ENCODE measurements at places on chromosomes 1 and 21.

DNA sequence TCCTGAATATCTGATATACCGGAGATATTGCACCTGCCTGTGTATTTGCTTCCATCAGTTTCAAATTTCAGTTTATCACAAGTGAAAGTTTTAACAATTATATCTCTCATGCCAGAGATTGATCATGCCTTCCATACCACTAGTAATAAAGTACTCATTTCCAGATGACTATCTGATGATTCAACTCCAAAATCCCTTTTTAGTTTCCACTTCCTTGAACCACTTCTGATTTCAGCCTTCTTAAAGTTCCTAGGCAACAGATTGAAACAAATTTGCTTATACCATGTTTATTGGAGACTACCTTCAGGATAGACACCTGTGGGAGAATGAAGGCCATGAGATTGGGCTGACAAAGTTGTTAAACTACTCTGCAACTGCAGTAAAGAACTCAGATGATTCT lies 21.5 kb upstream of the COL11A1 start:
- peak; percentile 41 for DNase-seq

DNA sequence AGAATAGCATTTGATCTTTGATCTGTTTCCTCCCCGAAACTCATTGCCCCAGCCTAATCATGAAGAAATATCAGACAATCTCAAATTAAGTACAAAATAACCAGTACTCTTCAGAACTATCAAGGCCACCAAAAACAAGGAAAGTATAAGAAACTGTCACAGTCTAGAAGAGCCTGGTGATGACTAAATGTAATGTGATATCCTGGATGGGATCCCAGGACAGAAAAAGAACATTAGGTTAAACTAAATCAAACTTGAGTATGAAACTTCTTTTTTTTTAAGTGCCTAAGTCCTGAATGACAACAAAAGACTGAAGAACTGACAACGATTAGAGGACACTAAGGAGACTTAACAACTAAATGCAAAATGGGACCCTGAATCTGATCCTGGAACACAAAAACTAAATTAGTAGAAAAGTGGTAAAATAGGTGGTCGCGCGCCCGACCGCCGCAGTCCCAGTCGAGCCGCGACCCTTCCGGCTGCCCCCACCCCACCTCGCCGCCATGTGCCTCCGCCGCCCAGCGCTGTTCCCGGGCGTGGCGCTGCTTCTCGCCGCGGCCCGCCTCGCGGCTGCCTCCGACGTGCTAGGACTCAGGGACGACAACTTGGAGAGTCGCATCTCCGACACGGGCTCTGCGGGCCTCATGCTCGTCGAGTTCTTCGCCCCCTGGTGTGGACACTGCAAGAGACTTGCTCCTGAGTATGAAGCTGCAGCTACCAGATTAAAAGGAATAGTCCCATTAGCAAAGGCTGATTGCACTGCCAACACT lies 5.5 kb upstream of the PRKAB2 start:
- peak; percentile 51 for DNase-seq

DNA sequence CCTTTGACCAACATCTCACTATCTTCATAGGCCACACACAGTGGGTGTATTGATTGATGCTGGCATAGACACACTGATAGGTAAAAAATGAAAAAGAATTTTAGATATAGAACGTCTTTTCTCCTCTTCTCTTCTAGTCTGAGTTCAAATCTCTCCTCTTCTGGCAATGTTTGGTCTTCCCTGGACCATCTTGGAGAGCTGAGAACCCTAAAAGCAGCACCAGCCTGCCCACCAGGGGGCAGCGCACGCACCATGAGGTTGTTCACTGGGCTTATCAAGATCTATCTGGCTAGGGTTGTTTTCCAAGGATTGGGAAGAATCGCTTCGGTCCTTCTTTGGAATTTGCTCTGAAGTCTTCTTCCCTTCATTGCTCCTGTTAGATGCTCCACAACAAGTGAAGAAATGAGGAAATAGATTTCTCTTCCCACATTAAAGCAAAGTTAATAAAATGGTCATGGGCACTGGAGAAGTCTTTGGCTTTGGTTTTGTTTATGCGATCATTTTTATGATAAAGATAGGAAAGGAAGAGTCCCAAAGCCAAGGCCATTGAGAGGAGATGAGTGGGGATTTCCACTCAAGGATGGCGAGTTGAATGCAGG lies 104.0 kb upstream of the OLIG2 start:
- DNase-seq = no peak

- DNase-seq = no peak
Measured at GRCh38 chr1:201443747-201444146, 22.2 kb upstream of the TNNI1 start.

DNA sequence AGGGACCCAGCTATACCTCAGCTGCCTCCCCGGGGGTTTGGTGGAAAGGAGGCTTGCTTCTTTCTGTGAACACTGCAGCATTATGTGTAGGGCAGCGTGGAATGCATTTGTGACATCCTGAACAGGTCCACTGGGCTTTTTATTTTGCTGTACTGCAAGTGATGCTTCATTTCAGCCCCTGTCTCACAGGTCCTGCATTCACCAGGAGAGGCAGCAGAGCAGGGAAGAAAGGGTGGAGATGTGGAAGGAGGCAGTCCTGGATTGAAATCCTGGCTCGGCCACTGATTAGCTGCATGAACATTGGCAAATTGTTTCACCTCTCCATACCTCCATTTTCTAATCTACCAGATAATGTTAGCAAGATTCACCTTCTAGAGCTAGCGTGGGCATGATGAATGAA lies 77.9 kb upstream of the ZBTB18 start:
- no peak for DNase-seq

- DNase-seq = peak; percentile 47
Measured at GRCh38 chr1:183032122-183032921, 9.1 kb downstream of the LAMC1 start.

GRCh38 chr1:167555971-167556714 lies 2.6 kb upstream of the CREG1 start:
- DNase-seq = peak; percentile 66

DNA sequence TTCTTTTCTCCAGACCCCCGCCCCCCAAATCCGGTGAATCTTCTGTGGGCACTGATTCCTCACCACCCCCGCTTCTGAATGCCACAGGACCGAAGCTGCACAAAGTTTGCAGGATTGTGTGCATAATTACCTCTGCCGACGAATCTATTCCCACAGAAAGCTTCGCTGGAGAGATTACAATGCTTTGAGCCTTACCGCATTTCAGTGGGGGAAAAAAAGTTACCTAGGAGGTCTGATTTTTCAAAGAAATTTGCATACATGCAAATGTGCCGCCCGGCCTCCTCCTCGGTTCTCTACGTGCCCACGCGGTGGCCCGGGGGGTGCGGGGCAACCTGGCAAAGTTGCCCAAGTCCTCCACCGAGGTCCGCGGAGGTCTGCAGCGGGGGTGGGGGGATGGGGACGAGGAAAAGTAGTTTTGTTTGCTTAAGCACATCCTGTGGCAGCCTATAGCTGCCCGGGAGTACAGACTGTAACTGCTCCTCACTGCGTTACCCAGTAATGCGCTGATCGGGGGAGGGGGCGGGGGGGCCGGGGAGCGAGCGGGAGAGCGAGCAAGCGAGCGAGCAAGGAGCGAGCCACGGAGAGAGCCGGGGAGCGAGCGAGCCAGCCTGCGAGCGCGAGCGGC lies 563 bp upstream of the NFIA start:
- DNase-seq = peak; percentile 48

- DNase-seq = no peak
Measured at GRCh38 chr1:67004176-67004575, 49.8 kb downstream of the SLC35D1 start.

DNA sequence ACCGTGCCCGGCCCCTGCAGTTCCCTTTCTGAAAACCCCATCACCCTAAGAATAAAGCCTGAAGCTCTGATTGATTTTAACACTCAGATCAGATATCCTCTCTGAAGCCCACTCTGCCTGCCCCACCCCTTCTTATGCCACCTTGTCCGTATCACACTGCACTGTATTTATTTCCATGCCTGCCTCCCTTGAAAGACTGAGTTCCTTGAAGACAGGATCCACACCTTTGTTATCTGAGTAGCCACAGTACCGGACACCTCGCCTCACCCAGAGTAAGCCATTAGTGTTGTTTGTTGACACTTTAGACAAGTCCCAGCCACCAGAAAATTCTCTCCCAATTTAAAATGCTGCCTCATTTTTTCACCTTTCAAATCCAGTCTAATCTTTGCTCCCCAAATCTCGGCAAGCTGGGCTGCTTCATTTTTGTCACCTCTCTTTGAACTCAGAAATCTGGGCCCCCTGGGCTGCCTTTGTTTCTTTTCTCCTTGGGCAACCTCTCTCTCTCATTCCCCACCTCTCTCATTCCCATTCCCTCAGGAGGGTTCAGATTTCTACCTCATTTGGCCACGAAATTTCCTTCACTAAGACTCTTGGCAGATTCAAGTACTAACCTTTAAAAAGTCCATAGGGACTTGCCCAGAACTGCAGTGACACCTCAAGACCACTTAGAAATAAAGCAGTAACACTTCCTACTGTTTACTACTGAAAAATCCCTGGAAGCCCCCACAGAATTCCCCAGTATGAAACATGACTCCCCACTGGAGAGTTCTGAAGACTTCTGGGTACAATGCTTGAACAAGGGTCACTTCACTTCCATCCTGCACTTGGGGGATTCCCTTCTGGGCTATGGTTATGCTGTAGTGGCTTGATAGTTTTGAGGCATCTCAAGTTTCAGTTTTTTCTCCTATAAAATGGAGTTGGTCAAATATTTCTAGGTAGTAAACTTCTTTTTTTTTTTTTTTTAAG lies 8.7 kb upstream of the PPP1R15B start:
- DNase-seq = no peak

GRCh38 chr1:33392639-33393038 lies 38.3 kb downstream of the PHC2 start:
- peak; percentile 59 for DNase-seq

- no peak for DNase-seq
Measured at GRCh38 chr1:46020010-46020409, 112.4 kb downstream of the PIK3R3 start.

- no peak for DNase-seq
Measured at GRCh38 chr21:25562660-25563059, 44.6 kb downstream of the MRPL39 start.

DNA sequence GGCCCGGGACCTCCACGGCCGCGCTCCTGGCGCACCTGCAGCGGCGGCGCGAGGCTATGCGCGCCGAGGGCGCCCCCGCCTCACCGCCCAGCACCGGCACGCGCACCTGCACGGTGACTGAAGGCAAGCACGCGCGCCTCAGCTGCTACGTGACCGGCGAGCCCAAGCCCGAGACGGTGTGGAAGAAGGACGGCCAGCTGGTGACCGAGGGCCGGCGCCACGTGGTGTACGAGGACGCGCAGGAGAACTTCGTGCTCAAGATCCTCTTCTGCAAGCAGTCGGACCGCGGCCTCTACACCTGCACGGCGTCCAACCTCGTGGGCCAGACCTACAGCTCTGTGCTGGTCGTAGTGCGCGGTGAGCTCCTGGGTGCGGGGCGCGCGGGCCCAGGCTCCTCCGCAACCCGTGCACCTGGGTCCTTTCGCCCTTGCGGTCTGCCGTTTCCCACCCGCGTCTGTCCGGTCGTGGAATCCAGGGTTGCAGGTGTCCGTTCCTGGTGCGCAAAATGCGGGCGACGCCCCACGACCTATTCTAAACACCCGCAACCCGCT lies 4.6 kb downstream of the OBSCN start:
- no peak for DNase-seq

DNA sequence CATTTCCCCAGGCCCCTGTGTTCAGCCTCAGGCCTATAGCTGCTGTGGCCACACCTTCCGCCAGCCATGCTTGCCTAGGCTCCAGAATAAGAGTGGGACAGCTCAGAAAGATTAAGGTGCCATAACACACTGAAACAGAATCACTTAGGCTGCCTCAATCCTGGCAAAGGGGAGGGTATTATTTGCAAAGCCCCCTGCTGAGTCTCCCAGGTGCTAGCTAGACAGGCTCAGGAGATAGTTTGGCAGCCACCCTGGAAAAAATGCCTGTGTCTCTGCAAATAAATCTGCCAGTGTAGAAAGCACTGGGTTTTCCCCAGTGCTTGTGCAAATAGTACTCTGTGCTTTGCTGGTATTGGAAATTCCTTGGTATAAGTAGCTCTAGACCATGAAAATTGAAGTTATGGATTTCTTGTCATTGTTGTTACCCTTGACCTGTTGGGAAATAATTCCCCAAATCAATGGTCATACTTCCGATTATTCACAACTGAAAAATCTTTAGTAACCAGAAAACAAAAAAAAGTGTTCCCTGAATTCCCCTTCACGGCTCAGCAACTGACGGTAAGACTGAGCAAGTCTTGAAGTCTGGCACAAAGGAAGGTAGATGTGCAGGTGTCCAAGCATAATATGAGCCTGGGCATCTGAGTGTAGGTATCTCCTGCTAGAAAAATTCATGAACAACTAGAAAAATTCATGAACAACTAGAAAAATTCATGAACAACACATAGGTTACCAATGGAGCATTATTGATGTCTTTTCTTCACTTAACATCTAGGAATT lies 56.9 kb downstream of the PROX1 start:
- no peak for DNase-seq

DNA sequence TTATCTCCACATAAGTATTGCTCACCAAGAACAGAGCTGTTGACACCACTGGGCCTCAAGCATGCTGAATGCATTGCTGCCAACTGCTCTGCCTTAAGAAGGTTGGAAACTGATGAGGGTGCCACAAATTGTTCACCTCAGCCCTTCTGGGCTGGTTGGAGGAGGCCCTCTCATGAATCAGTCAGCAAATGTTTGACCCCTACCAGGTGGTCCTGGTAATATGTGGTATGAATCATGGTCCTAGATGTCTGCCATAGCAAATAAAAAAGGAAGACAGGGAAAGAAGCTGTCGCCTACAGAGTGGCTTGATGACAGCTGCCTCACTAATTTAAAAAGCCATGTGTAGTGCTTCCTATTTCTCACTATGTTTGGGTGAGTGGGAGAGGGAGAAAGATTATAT lies 12.2 kb downstream of the SPATA46 start:
- peak; percentile 9 for DNase-seq

DNA sequence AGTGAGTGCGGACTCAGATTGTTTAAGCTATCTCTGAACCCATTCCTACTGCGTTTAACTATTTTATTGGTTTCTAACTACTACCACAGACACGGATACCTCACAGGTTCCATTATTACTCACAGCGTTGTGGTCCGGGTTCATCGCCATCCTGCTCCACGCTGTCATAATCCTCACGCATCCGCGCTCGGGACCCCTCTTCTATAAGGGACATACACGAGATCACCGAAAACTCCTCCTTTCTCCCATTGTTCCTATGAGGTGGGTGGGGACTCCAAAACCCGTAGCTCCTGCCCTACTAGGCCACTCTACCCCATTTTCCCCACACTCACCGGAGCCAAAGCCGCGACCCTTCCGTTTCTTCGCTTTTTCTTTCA lies 610 bp downstream of the RBM8A start:
- no peak for DNase-seq

DNA sequence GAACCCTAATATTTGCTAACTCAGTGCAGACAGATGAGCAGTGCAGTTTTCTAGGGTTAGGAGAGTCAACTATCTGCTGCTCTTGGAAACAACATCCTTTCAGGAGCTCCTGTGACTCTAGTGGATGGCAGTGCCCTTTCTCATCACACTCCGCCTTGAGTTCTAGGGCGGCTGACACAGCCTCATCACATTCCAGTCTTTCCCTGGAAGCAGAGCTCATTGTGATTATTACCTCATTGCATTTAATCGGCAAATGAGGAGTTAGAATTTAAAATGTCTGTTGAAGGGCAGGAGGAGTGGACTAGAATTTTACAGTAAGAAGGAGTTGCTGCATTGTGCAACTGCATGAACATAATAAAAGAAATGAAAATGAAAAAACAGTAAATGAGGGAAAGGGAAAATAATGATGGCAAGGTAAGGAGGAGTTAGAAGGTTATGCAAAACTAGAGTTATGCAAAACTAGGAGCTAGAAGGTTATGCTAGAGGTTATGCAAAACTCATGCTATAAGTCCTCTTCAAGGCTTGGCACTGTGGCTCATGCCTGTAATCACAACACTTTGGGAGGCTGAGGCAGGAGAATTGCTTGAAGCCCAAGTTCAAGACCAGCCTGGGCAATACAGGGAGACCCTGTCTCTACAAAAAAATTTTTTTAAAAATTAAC lies 6.9 kb upstream of the PTGFRN start:
- DNase-seq = no peak
